Kidney glomerular epithelial cell (primary cell): ENCODE measurements at places on chromosomes 3 and 15.

- no peak for DNase-seq
Observed at GRCh38 chr3:121997372-121997771, 24.7 kb downstream of the ILDR1 start.

- peak; percentile 66 for DNase-seq
Observed at GRCh38 chr3:53109190-53109589, 21.0 kb downstream of the RFT1 start.

GRCh38 chr15:91257746-91258414, 157.8 kb downstream of the SV2B start:
- DNase-seq: no peak

DNA sequence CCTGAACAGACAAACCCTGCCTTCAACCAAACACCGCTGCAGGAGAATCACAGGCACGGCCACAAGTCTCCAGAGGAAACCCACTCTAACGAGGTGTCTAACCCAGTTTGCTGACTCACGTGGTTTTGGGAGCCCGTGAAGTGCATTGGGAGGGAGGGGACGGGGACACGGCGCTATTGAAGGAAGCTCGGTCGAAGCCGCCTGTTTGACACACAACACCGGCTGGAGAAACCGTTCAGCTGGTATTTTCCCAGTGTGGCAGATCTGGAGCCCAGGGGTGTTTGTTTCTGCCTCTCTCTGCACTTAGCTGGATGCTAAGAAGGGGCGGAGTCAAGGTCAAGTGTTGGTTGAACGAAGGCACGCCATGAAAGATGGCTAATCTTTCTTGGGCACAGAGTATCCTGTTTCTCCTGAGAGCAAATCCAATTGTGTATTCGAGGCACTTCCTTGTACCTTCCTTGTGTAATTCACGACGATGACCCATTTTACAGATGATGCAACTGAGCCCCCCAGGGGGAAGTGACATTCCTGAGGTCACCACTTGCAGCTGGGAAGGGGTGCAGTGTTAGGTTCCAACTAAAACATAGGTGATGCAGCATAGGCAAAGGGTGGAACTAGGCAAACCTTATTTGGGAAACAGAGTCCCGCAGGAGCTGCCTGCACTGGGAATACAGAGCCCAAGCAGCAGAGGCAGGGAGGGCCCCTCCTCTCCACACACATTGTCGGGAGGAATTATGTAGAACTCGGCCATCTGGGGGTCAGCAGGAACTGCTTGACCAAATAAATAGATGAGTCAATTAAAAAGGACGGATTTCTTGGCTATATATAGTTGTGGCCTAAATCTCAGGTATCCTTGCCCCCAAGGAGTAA, 22.5 kb downstream of the SLC6A6 start:
- no peak for DNase-seq

DNA sequence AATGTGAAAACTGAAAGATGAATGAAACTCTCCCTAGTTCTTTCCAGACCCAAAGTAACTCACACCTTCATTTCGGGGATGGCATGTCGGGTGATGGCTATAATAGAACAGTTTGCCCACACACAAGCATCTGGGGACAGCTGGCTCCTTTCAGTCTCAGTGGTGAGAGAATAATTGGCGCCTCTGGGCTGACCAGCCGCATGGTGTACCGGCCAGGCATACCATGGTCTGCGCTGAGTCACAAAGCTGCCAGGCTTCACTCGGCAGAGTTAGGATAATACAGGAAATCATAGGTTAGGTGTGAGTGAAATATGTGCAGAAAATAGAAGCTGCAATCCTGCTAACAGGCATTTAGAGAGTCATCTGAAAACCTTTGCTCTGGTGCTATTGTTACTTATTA, 80.4 kb upstream of the IGF1R start:
- DNase-seq: no peak

DNA sequence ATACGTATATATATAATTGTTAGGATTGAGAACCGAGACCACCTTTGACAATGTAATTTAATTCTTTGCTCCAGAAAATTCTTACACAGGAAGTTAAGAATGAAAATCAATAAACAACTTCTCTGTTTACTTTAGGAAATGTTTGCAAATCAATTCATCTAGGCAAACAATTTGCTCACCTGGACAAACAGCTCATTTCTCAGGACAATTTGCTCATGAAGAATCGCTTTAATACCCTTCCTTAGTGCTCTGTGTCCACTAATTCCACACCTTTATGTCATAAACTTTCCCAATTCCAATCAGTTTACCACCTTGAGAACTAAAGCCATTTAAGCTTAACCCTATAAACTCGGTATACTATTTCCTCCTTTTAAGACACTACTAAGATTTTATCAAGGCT, 292.2 kb downstream of the BCHE start:
- no peak for DNase-seq

DNA sequence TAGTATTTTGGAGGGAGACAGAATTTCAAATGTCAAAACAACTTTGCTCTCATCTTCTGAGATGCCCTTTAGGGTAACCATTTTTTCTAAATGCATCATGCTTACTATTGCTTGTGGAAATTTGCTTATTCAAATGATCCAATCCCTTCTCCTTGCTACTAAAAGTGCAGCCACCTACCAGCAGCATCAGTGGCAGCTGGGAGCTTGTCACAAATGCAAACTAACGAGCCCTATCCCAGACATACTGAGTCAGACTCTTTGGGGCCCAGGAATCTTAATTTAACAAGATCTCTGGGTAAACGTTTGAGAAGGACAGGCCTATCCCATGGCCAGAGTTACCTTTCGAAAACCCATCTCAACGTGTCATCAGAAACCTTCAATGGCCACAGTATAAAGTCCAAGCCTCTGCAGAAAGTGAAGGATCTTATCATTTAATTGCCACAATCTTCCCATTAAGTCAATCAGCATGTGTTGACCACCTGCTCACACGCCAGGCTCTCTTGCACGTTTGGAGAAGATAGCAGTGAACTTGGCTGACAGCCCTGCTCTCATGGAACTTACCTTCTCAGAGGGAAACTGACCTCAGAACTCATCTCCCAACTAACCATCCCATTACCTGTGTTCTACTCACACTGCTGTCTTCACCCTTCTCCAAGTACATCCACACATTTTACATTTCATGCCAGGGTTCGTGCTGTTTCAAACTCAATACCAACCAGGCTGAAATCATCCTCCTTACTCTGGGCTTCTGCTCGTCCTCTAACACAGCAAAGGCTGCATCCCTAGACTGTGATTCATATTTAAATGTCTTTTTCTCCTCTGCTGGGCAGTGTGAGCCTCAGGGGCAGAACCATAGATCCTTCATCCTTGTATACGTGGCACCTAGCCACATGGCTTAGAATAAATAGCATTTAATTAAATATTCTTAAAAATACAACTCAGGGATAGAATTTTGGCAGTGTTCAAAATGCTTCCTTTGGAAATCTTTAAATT, 24.8 kb upstream of the VGLL4 start:
- DNase-seq: no peak

- DNase-seq: no peak
Observed at GRCh38 chr3:190983875-190984274, 121.4 kb upstream of the GMNC start.

GRCh38 chr15:75107908-75108838, 84.8 kb downstream of the PPCDC start:
- peak; percentile 81 for DNase-seq
